Dorsolateral prefrontal cortex (tissue), 122 donors: ENCODE measurements at places on chromosomes 2 and 18.
A peak's percentile ranks its signal among the peaks of the same experiment; 100 is the strongest.

GRCh38 chr2:182545420-182546167 lies 118.8 kb upstream of the PDE1A start:
- no peak for DNase-seq

DNA sequence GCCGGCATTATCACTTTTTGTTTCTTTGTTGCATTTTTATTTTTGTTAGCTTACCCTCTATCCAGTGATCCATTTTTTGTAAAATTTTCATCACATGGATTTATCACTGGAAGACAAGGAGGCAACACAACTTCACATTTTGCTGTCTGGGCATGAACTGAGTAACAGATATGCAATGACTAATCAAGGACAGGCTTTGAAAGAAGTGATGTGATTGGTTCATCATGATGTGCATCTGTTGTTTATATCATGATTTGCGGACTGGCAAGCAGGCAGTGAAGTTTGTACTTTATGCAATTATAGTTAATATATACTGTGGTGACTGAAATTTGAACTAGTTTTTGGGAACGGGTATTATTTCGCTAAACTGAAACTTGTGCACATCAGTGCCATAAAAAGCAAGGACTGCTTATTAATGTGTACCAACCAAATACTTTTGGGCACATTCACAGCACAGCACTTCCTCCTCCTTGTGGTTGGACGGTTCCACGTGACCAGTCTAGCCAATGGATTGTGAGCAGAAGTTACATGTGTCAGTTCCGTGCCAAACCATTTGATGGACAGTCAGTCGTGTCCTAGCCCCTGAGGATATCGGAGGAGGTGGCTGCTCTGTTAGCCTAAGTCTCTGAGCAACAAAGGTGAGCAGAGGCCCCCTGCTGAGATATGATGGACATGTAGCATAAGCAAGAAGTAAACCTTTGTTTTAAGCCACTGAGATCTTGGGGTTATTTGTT lies 201.4 kb upstream of the SIX2 start:
- no peak for DNase-seq

DNA sequence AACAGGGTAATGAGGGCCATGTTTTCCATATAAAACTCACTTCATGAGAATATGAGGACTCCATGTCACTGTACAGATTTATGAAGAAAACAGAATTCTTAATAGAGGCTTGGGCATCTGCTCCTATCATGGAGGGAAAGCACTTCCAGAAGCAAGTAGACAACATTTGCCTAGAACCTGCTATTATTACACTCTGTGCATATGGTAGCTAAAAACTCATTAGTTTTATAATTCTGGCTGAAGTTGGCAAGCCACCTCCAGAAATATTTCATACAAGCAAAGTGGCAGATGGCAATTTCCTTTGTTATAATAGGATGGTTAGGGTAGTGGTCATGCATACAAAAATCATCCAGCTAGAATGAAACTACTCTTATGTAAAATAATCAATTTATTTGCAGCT lies 65.8 kb upstream of the TLK1 start:
- DNase-seq: no peak

GRCh38 chr18:50879302-50880118 lies 592 bp downstream of the ME2 start:
- peak; percentile 38 for DNase-seq

- no peak for DNase-seq
Observed at GRCh38 chr2:226673314-226673723, 126.3 kb downstream of the IRS1 start.

DNA sequence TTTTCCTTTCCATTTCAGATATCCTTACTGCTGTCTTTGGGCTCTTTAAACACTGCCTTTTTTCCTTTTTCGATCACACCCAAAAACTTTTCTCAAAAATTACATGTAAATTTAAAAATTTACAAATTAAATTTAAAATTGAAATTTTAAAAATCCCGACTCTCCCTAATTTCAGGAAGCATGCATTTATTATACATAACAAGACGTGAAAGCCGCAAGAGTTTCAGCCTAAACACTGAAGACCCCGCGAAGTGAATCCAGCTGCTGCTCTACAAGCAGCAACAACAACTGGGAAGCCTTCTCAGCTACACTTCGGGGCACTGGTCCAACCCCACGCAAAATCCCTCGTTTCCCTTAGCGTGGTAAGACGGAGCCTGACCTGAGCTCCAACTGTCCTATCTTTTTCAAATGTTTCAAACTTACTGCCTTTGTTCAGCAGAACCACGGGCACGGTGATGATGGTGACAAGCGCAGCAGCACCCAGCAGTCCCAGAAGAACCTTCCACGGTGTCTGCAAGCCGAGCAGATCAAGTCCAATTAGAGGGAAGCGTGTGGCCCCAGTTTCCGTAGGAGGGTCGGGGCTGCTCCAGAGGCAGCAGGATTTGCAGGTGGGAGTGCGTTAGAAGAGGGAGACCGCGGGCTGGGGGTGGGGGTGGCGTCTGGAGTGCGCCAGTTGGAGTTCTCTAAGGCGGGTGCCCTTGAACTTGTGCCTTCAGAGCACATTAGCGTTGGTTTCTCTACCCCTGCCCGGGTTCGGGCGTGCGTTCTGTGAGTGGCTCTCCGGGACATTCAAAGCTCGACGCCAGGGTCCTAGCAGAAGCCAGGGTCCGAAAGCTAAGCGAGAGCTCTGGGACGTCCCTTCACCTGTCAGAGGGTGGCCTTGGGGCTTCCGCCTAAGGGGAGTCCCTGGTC lies 783 bp downstream of the DPP4 start:
- DNase-seq: no peak

GRCh38 chr2:77328134-77328931 lies 193.8 kb downstream of the LRRTM4 start:
- no peak for DNase-seq

DNA sequence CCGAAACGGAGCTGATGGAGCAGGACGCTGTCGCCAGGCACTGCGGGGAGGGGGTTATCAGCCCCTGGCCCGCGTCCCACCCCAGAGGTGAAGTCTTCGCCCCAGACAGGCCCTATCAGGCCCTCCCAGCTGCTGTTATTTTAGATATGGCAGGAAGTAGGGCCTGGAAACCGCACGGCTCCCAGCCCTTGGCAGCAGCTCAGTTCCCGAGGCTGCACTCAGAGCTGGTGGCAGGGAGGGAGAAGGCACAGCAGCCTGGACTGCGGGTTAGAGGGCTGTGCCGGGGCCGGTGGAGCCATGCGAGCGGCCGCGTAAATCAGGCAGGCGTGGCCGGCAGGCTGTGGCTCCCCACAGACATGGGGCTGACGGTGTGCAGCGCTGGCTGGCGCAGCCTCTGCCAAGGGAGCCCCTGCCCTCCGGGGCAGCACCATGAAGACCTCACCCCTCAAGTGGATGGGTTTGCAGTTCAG lies 111.4 kb downstream of the NFATC1 start:
- DNase-seq: peak; percentile 56

DNA sequence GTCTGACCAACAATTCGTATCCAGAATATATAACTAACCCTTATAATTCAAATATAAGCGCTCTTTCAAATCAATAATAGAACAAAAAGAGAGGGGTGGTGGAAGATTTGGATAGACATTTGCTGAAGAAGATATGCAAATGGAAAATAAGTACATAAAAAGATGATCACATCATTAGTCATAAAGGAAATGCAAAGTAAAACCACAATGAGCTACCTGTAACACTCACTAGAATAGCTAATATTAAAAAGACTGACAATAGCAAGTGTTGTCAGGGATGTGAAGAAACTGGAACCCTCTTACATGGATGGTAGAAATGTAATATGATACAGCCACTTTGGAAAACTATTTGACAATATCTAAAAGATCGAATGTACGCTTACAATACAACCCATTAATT lies 84.9 kb upstream of the MRPS9 start:
- DNase-seq: no peak

GRCh38 chr2:61220768-61221167 lies 58.8 kb downstream of the C2orf74 start:
- no peak for DNase-seq

GRCh38 chr2:49359721-49360406 lies 205.5 kb upstream of the FSHR start:
- DNase-seq: no peak

- DNase-seq: no peak
Observed at GRCh38 chr2:98343285-98343684, 3.0 kb upstream of the CNGA3 start.

- no peak for DNase-seq
Observed at GRCh38 chr18:33424266-33424946, 16.1 kb downstream of the CCDC178 start.

- DNase-seq: no peak
Observed at GRCh38 chr2:36459725-36460137, 104.2 kb downstream of the CRIM1 start.

GRCh38 chr2:133809485-133809884 lies 241.2 kb upstream of the NCKAP5 start:
- no peak for DNase-seq

DNA sequence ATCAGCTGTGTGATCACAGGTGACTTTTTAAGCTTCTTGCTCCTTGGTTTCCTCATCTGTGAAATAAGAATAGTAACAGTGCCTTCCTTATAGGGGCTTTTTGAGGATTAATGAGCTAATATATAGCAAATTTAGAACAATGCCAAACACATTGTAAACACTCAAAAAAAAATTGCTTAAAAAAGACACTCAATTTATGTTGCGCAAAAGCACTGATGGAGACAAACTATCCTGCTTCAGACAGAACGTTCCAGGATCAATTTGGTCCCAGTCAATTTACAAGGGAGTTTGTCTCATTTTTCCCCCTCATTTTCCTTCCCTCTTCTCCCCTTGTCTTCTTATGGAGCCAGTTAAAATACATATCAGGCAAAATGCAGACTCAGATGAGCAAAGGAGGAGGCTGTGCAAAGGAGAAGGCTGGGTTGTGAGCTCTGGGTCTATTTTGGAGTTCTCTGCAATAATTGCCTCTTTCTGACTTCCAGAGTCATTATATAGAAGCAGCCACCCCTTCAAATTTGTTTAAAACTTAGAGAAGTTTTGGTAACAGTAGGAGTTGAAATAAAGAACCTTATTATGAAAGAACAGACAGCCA lies 83.7 kb downstream of the SOCS6 start:
- DNase-seq: no peak

GRCh38 chr18:3911413-3911812 lies 461.4 kb downstream of the TGIF1 start:
- no peak for DNase-seq

- DNase-seq: no peak
Observed at GRCh38 chr18:60060026-60060425, 160.2 kb downstream of the PMAIP1 start.

GRCh38 chr18:59057969-59058368 lies 81.7 kb upstream of the SEC11C start:
- peak; percentile 70 for DNase-seq

GRCh38 chr2:167508709-167509108 lies 620.4 kb downstream of the XIRP2 start:
- DNase-seq: no peak

- DNase-seq: no peak
Observed at GRCh38 chr2:72350852-72351251, 203.2 kb upstream of the CYP26B1 start.

DNA sequence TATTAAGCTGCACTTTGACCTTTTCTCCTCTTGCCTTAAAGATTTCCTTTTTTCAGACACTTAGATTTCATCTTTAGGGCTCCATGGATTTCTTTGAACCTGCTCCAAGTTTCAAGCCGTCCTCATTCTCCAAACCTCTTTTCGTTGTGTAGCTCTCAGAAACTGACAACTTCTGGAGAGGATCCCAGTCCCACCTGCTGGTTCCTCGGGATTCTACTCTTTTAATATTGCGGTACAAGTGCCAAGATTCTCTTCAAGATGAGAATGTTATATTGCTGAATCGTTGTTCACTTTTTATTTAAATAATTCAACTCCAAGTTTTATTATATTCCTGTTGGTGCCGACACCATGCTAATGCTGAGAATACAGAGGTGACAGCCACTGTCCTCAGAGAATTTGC lies 141.1 kb downstream of the CDH20 start:
- DNase-seq: peak; percentile 18
